Activated T-helper 1 cell treated with Interleukin-2 at 50 U/mL for 16 hours (primary cell): ENCODE measurements at places on chromosomes 7 and 10.

- DNase-seq: no peak
These were observed 114.8 kb downstream of the SPAG6 start for GRCh38 chr10:22460101-22460500.

GRCh38 chr10:3419719-3420495 lies 247.3 kb upstream of the PITRM1 start:
- no peak for DNase-seq

- no peak for DNase-seq
These were observed 38.3 kb upstream of the INPP5A start for GRCh38 chr10:132499367-132499685.

DNA sequence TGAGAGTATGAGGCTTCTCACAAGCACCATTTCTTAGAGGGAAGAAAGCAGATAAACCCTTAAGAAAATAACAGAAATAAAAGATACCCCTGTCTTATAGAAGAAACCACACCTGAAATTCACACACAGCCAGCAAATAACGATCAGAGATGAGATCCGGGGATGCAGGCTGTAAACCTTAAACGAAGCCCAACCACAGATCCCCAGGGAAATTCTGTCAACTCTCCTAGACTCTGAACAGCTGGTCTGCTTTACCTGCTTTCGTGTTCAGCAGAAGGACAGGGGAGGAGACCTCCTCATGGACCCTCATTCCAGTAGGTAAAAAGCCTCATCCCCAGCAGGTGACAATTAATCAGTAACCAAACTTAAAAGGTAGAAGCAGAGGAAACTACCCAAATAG lies 45.0 kb downstream of the VOPP1 start:
- no peak for DNase-seq

GRCh38 chr7:20508109-20508508 lies 107.4 kb upstream of the ABCB5 start:
- no peak for DNase-seq

- no peak for DNase-seq
These were observed 394.7 kb downstream of the TFEC start for GRCh38 chr7:115635876-115636275.

DNA sequence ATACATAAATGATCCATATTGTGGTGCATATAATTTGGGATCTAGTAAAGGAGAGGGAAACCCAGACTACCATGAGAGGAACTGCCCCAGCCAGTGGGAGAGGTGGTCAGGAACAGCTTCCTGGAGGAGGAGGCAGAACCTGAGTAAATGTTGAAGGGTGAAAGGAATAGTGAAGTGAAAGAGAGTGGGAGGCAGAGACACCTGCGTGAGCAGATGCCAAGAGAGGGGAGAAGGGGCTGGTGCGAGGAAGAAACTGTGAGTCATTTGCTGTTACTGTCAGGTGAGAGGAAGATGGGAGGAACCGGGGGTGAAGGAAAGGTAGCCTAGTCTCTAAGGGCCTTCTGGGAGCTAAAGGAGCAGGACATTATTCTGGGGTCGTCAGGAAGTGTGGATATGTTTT lies 294.8 kb downstream of the GRID1 start:
- no peak for DNase-seq

GRCh38 chr10:75977139-75977538 lies 545.7 kb downstream of the LRMDA start:
- no peak for DNase-seq

GRCh38 chr10:133130602-133131001 lies 29.4 kb upstream of the KNDC1 start:
- DNase-seq: no peak

GRCh38 chr10:86283466-86284287 lies 82.9 kb downstream of the GRID1 start:
- no peak for DNase-seq

DNA sequence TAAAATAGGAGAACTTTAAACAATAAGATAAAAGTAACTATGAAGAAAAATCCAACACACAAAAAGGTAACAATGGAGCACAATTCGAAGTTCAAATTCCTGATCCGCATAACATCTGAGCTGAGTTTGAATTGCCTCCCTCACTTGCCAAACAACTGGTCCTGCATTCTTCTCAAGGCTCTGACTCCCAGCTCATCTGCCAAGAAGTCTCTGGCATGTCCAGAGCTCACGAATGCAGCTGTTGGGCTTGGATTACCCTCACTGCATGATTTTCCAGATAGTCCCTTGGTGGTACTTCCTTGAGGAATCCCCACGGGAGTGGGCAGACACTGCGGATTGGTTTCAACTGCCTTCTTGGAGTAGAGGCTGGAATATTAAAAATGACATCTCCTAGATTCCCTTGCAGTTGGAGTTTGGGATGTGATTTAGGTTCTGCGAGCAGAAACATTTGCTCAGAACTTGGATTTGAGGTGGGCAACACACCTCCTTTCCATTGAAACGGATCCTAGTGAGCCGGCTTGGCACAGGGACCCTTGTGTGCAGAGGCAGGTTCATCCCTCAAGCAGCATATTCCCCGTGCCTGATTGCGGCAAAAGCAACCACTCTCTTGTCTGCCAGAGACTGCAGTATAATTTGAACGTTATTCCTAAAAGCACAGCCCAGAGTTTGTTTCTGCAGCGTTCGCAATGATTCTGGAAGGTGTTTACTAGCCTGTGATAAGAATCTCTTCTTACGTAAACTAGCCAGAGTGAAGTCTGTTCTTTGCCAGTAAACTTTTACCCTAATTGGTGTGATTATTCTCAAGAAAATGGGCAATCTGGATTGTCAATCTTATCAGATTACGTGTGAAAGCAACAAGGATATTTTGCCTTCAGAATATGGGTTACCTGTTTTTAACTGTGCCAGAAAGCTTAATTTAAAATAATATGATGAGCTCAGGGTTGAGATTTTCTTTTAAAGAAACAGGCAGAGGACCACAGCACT lies 23.4 kb upstream of the PRKCQ start:
- DNase-seq: no peak

GRCh38 chr10:113983552-113983951 lies 60.1 kb upstream of the ADRB1 start:
- DNase-seq: no peak

- DNase-seq: no peak
These were observed 103.4 kb downstream of the WNT2 start for GRCh38 chr7:117219485-117219884.

GRCh38 chr10:128044186-128044585 lies 82.0 kb downstream of the MKI67 start:
- no peak for DNase-seq

- no peak for DNase-seq
These were observed 105.7 kb downstream of the PHTF2 start for GRCh38 chr7:77904252-77904651.

- DNase-seq: no peak
These were observed 128.5 kb downstream of the KIF20B start for GRCh38 chr10:89829887-89830269.

DNA sequence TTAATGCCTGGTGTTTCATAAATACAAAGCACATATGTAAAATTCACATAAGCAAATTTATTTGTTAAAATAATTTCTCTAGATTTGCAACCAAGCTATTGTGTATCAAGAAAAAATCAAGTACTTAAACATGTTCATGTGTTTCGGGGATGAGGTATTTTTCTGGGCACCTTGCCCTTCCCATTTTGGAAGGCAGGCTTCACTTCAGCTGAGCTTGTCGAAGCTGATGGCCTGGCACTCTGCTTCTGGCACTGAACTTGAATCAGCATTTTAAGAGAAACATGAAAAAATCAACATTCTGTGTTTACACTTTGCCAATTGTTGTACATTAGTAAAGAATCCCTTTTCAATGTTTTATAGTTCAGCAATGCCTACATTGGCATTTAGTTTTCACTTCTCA lies 179.1 kb upstream of the STEAP4 start:
- no peak for DNase-seq

DNA sequence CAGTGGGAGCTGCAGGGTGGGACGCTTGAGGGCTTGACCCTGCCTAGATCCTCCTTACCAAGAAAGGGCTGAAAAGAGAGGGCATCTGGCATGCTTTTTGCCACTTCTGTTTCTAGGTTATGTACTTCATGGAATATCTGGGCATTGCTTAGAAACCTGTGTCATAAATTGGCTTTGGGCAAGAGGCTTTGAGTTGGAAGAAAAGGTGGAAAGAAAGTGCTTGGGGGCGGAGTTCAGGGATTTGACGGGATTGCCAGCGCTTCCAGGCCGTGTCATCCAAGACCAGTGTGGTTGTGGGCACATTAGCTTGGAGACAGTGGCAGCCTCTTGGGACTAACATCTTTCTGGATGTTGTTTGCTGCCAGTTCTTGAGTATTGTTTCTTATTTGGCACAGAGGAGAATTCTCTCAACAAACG lies 825 bp downstream of the ZNF862 start:
- no peak for DNase-seq

GRCh38 chr7:376306-377079 lies 86.5 kb downstream of the FOXL3 start:
- no peak for DNase-seq

GRCh38 chr10:117860823-117861222 lies 185.9 kb downstream of the RAB11FIP2 start:
- DNase-seq: no peak

DNA sequence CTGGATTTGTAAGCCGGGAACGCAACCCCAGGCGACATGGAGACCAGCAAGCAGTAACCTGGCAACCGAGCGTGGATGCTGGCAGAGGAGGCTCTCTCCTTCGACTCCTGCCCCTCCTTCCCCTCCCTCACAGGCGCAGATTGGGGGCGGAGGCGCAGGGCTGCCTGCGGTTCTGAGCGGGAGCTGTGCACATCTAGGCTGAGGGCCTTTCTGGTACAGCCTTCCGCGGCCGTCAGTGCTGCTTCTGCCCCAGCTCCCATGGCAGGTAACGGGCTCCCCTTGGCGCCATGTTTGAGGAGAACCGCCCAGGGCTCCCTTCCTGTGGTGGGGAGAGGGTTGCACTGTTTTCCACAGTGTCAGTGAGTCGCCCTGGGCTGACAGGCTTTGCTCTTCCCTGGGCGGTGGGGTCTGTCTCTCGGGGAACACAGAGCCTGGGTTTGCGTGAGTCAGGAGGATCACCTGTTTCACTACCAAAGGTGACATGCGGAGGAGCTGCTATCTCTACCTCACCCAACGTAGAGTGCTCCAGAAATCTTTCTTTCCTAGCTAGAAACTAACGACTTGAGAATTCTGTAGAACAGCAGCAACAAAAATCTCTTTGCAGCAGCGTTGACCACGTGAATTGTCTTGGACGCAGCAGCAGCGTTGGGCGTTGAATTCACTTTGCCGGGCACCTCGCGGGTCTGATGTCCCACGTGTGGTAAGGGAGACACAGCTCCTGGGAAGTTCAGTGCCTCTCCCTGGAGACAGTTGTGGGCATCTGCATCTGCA lies 154.8 kb upstream of the COBL start:
- no peak for DNase-seq

GRCh38 chr10:71747551-71748523 lies 25.5 kb downstream of the VSIR start:
- no peak for DNase-seq

GRCh38 chr7:23260371-23260770 lies 13.8 kb downstream of the GPNMB start:
- no peak for DNase-seq

- DNase-seq: no peak
These were observed 19.6 kb downstream of the PCLO start for GRCh38 chr7:83143107-83143506.

DNA sequence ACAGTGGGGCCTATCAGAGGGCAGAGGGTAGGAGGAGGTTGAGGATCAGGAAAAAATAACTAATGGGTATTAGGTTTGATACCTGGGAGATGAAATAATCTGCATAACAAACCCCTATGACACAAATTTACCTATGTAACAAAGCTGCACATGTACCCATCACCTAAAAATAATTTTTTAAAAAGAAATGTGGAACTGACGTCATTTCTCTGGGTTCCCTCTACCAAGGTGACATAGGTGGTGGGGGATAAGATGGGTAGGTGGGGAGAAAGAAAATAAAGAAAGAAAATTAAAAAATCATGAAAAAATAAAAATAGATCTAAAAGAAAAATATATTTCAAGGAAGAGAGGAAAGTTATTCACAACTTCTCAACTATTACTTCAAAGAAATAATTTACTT lies 153.1 kb upstream of the SORCS1 start:
- no peak for DNase-seq

- no peak for DNase-seq
These were observed 997.9 kb upstream of the POT1 start for GRCh38 chr7:125927556-125927955.

DNA sequence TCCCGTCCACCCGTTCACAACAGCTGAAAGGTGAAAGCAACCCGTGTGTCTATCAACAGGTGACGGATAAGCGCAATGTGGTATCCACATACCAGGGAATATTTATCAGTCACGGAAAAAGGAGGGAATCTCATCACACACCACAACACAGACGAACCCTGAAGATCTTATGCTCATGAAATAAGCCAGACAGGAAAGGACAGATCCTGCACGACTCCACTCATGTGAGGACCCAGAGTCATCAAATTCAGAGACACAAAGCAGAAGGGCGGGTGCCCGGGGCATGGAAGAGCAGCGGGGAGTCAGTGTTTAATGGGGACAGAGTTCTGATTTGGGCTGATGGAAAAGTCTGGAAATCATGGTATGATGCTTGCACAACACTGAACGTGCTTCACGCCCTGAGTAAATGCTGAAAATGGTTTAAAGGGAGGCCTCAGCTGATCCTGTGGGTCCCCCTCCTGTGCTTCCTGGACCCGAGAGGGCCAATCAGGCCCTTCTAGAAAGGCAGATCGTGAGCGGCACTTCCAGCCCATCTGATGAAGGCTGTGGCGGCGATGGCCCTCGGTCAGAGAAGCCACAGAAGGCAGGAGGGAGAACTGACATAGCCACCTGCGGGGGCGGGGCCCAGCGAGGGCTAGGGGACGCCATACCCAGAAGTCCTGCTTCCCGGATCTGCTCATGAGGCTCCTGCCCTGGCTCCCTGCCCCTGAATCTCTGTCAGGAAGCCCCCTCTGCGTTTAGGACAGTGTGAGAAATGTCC lies 19.1 kb downstream of the WDR86 start:
- DNase-seq: no peak

- DNase-seq: no peak
These were observed 13.5 kb downstream of the LRRC20 start for GRCh38 chr10:70368774-70369482.

DNA sequence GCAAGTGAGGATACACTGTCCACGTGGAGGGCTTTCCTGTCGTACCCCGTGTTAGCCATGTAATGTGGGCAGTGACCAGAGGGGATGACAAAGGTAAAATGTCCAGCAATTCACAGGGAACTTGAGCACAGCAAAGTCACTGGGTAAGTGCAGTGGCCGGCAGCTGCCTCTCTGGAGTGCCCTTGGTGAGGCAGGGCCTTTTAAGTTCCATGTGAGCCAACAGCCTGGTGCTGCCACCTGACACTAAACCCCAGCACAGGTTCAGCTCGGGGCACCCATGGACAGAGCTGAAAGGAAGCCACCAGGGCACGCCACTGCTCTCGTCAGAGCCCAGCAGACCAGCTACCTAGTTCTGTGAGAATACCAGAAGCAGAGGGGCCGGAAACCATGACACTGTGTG lies 168.3 kb downstream of the PRKAG2 start:
- no peak for DNase-seq

GRCh38 chr10:33189363-33189762 lies 145.1 kb downstream of the NRP1 start:
- no peak for DNase-seq
